ENCODE measurements at places on chromosomes 11 and 22. TPM values are rescaled to one million over a fixed set of nuclear protein-coding genes. Genes with fewer than 3 reads are reported as not detected.
A peak's percentile ranks its signal among the peaks of the same experiment; 100 is the strongest.

DNA sequence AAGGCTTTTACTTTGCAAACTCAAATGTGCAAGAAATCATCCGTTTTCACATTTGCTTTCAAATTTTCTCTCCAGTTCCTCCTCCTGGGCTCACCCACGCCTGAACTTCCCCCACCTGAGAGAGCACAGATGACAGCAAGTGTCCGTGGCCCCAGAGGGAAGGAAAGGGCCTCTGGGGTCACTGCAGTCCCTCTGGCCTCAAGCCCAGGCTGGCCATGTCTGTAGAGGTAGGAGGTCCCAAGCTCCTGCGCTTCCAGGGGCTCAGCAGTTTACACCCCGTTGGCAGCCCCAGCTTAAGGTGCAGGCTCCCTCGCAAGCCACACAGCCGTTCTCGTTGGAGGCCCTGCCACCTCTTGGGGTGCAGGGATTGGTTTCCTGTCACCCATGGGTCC lies 40.5 kb upstream of the PRDM11 start:
- DNase-seq: no peak
- H3K36me3 ChIP-seq: no peaks in the 10 kb centered on the region
- no peaks in the 10 kb centered on the region for H3K4me1 ChIP-seq
- no peak overlapping the region for H3K27ac ChIP-seq

DNA sequence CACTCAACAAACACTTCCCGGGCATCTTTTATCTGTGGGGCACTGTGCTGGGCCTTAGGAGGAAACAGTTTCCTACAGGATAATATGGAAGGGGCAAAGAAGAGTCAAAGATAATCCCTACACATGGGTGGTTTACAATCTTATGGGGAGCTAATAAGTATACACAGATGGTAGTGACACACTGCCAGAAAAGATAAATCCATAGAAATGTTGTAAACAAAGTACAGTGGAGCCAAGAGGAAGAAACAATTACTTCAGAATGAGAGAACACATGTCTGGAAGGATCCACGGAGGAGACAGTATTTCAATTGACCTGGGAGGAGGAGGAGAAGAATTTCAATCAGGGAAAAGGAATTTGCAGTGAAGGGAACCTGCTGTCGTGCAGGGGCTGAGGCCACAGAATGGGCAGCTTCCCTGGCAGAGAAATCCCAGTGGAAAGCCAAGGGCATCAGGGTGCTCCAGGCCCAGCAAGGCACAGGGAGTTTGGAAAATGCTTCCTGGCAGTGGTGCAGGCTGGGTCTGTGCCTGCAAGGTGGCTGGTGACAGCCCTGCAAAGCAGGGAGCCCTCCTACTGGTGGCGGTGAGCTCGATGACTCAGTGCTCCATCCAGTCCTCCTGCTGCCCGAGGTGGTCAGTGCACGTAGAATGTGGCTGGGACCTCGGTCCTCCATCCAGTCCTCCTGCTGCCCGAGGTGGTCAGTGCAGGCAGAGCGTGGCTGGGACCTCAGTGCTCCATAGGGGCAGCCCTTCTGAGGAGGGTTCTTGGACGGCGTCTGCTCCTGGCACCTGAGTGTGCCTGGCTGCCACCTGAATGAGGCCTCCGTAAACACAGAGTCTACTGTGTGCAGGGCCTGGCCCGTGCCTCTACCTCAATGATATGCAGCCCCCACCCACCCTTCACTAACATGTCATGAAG lies 444.3 kb upstream of the B3GAT1 start:
- no peak overlapping the region for H3K27ac ChIP-seq
- no peak overlapping the region for H3K4me3 ChIP-seq
- no peaks in the 10 kb centered on the region for H3K4me1 ChIP-seq
- no peaks in the 10 kb centered on the region for H3K36me3 ChIP-seq
- no peaks in the 10 kb centered on the region for H3K27me3 ChIP-seq
- no peak for DNase-seq

GRCh38 chr11:73308961-73309919 lies 1.2 kb downstream of the ARHGEF17 start:
- DNase-seq: peak; percentile 74
- no peaks in the 10 kb centered on the region for H3K4me1 ChIP-seq
- H3K27ac ChIP-seq: peak overlapping the region; percentile 93
- no peaks in the 10 kb centered on the region for H3K36me3 ChIP-seq
- peak overlapping the region; percentile 64 for H3K4me3 ChIP-seq

HBB gene
- polyA plus RNA-seq: 3.9 TPM

- no peak overlapping the region for H3K4me3 ChIP-seq
- no peak overlapping the region for H3K27ac ChIP-seq
- no peaks in the 10 kb centered on the region for H3K36me3 ChIP-seq
These were observed 62.4 kb upstream of the CCDC179 start for GRCh38 chr11:22922672-22923071.

DNA sequence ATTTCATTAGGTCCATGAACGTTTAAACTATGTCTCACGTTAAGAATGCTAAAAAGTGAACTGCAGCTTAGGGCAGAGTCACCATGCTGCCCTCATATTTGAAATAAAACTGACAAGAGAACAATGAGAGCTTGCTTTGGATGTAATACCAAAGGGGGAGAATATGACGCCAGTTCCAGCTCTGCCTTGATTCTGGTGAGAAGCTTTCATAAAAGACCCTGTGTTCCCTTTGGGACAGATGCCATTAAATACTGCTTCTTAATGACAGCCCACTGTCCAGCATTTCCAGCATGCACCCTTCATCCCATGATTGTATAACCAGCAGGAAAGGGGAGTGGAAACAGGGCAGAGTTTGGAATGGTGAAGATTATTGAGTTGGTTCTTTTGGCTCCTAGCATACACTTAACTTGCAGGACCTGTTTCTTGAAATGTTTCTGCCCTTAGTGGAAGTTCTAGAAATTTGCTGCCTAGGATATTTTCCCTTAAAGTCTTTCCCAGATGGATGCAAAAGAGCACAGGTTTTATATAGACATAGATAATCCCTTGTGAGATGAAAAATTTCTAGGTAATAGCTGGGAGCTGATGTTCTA lies 139.3 kb upstream of the LDLRAD3 start:
- H3K27me3 ChIP-seq: no peaks in the 10 kb centered on the region
- no peak overlapping the region for H3K27ac ChIP-seq
- peaks cover 7% of the 10 kb centered on the region for H3K4me1 ChIP-seq
- DNase-seq: no peak
- H3K4me3 ChIP-seq: no peak overlapping the region

DNA sequence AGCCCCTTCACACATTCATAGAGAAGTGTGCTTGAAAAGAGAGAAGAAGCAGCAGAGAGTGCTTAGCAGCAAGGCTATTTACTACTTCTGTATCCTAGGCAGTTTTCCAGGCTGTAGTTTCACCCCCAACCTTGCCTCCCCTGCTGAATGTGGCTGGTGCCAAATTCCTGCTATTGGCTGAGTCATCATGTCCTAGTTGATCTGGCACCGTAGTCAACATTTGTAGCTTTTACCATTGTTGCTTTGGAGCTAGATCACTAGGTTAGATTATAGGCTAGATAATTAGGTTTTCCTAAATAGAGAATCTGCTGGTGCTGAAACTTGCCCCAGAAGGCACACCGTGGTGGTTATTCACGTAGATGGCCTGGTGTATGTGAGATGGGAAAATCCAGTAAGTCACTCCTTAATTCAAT lies 32.7 kb downstream of the ARHGAP42 start:
- no peak overlapping the region for H3K4me3 ChIP-seq
- H3K27me3 ChIP-seq: no peaks in the 10 kb centered on the region
- H3K27ac ChIP-seq: no peak overlapping the region
- DNase-seq: peak; percentile 69
- H3K4me1 ChIP-seq: no peaks in the 10 kb centered on the region
- no peaks in the 10 kb centered on the region for H3K36me3 ChIP-seq

- H3K27me3 ChIP-seq: no peaks in the 10 kb centered on the region
- no peak for DNase-seq
- no peaks in the 10 kb centered on the region for H3K4me1 ChIP-seq
- no peak overlapping the region for H3K4me3 ChIP-seq
These were observed 29.8 kb downstream of the SREBF2 start for GRCh38 chr22:41862530-41863266.

DNA sequence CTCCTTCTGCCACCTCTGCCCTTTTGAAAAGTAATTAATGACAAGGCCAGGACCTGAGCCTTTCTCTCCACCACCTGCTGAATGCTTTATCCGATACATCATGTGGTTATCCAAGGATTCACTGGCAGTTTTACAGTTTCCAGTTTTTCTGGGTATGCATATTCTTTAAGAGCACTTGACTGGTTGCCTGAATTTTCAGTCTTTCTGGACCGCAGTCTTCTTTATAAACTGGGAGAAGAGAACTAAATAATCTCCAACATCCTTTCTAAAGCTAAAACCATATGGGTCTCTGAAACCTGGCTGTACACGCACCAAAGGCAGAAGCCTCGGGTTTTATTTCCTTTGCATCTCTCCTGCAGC lies 65.1 kb downstream of the BTG4 start:
- H3K4me3 ChIP-seq: no peak overlapping the region
- no peaks in the 10 kb centered on the region for H3K4me1 ChIP-seq
- no peak for DNase-seq
- no peak overlapping the region for H3K27ac ChIP-seq

TUBA8 gene
- 5.4 TPM for polyA plus RNA-seq

- H3K27me3 ChIP-seq: no peaks in the 10 kb centered on the region
- peak; percentile 32 for DNase-seq
- H3K4me3 ChIP-seq: peak overlapping the region; percentile 88
- peak overlapping the region; percentile 88 for H3K27ac ChIP-seq
- H3K4me1 ChIP-seq: peaks cover 55% of the 10 kb centered on the region
These were observed 1.8 kb downstream of the AHNAK start for GRCh38 chr11:62544581-62545436.

DNA sequence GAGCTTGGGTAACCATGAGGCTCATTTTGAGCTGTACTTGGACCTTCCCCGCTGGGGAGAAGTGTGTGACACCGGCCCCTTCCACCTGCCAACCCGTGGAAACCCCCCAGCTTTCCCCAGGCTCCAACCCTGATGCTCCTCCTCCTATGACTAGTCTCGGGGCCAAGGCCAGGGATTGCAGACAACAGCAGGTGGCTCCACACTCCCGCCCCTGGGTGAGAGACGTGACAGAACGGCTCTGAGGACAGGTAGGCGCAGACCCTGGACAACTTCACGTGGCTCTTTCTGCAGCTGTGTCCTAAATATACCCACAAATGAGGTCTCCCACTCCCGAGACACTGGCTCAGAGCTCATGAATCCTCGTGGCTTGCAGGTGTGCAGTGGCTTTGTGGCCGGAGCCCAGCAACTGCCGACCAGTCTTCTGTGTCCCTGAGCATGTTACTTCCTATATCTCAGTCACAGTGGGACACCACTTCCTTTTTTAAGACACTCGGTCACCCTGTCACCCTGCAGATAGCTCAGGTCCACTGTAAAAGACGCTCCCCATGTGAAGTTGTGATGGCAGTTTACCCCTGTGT lies 55.2 kb downstream of the NECTIN1 start:
- H3K4me3 ChIP-seq: no peak overlapping the region
- no peak for DNase-seq
- H3K36me3 ChIP-seq: no peaks in the 10 kb centered on the region
- H3K27me3 ChIP-seq: no peaks in the 10 kb centered on the region
- H3K27ac ChIP-seq: no peak overlapping the region

DNA sequence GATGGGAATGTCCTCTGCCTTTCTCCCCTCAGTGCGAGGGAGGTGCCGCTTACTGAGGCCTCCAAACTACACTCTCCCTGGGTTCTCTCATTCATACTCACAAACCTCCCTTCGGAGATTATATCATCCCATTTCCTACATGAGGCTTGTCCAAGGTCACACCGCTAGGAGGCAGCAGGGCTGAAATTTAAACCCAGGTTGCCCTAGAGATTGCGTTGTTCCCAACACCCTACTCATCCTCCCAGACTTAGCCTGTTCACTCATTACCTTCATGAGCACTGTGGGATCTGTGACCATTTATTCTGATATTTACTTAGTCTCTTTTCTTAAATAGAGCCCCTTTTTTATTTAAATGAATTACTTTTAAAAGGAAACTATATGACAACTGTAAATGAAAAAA lies 31.1 kb downstream of the SDHAF2 start:
- no peaks in the 10 kb centered on the region for H3K27me3 ChIP-seq
- no peaks in the 10 kb centered on the region for H3K36me3 ChIP-seq
- no peak overlapping the region for H3K27ac ChIP-seq
- H3K4me1 ChIP-seq: no peaks in the 10 kb centered on the region
- H3K4me3 ChIP-seq: no peak overlapping the region

- DNase-seq: no peak
- H3K36me3 ChIP-seq: no peaks in the 10 kb centered on the region
These were observed 57.4 kb upstream of the RCN1 start for GRCh38 chr11:32033491-32033890.

OR10G8 gene
- polyA plus RNA-seq: not detected

DNA sequence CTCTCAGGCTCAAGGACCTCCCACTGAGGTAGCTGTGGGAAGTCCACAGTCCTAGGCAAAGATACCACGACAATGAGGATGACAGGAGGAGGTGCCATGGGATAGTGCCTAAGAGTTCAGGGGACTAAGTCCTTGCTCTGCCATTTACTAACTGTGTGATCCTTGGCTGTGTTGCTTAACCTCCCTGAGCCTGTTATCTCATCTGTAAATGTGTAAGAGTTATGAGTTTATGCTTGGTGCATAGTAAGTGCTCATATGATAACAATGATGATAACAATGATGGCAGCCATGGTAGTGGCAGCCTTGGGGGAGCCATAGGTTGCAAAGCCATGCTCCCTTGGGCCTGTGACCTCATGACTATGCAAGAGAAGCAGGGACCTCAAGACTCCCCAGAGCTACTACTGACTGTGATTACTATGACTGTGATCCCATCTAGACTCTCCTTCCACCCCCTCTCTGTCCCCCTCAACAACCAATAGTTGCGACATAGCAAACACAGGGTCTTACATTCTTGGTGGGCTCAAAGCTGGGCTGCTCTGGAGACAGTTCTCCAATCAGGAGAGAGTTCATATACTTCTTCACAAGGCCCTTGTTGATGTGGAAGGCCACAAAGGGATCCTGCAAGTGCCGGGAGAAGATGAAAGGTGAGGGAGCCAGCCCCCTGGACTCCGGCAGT lies 3.9 kb downstream of the FADS1 start:
- no peak overlapping the region for H3K4me3 ChIP-seq
- no peak overlapping the region for H3K27ac ChIP-seq
- no peak for DNase-seq
- peaks cover 6% of the 10 kb centered on the region for H3K4me1 ChIP-seq
- no peaks in the 10 kb centered on the region for H3K36me3 ChIP-seq

OR56A4 gene
- not detected for polyA plus RNA-seq

OR8H2 gene
- polyA plus RNA-seq: not detected

DNA sequence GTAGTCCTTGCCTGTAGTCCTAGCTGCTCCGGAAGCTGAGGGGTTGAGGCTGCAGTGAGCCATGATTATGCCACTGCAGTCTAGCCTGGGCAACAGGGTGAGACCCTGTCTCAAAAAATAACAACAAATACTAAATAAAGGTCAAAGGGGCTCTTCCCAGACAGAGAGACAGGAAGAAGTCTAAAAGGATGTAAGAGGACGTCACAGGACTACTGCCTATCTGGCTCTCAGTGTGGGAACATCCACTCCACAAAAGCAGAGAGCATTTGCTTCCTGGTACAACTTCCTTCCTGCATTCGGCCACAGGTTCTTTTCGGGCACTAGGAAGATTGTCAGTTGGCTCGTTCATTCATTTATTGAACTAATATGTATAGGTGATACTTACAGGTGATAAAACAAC lies 110.6 kb downstream of the SGSM3 start:
- no peaks in the 10 kb centered on the region for H3K36me3 ChIP-seq
- H3K4me3 ChIP-seq: no peak overlapping the region
- no peaks in the 10 kb centered on the region for H3K4me1 ChIP-seq
